ENCODE measurements at places on chromosomes 2 and 18. TPM values are rescaled to one million over a fixed set of nuclear protein-coding genes. Genes with fewer than 3 reads are reported as not detected.

DNA sequence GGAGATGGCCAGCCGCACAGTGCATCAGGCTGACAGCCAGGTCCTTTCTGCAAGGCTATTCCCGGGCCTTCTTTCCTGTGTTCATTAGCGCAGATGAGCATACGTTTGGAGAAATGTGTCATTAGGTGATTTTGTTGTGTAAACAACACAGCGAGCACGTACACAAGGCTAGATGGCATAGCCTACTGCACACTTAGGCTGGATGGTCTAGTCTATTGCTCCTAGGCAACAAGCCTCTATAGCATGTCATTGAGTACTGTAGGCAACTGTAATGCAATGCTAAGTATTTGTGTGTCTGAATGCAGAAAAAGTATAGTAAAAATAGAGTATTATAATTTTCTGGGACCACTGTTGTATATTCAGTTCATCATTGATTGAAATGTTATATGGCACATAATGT, 50.9 kb upstream of the PHLPP1 start:
- no peak for DNase-seq

DNA sequence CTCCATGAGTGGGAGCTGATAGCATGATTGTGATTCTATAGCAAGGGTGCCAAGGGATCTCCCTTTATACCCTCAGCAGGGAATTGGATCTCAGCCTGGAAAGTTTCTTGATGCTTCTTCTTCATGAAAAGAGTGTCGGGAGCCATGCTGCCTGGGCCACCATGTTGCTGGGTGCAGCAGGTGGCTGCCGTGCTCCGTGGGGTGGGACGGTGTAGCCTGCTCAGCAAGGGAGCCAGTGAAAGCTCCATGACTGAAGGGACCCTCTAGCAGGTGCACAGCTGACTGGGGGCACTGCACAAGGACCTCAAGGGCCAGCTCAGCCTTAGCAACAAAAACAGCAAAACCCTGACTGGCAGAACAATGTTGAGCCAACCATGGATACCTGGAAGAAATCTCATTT, 368.9 kb upstream of the HS6ST1 start:
- DNase-seq = no peak

DNA sequence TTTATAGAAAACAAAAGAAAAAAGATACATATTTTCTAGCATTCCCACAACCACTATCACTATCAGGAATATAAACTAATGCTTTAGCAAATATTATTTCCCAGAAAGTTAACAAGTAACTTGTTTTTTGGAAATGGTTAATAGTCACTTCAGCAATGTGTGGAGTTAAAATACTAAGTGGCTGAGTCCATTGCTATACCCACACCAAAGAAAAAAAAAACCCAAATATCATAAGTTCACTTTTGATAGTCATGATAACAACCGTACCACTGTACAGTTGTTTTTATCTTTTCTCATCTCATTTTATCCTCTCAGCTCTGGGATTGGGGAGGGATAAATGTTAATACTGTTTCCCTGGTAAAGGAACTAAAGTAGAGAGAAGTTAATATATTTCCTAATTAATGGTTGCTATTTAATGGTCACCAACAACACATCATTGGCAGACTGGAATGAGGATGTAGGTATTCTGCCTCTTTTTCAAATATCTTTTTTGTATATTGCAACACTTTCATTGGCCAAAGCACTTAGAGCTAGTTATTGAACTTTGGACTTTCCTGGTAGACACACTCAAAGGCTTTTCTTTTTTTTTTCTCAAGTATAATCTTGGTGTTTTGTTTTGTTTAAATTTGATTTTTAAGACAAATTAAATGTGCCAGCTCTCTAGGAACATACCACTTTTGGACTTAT, 18.4 kb upstream of the KANSL1L start:
- no peak for DNase-seq

GRCh38 chr2:122748552-122749011, 993.1 kb downstream of the TSN start:
- no peak for DNase-seq

DNA sequence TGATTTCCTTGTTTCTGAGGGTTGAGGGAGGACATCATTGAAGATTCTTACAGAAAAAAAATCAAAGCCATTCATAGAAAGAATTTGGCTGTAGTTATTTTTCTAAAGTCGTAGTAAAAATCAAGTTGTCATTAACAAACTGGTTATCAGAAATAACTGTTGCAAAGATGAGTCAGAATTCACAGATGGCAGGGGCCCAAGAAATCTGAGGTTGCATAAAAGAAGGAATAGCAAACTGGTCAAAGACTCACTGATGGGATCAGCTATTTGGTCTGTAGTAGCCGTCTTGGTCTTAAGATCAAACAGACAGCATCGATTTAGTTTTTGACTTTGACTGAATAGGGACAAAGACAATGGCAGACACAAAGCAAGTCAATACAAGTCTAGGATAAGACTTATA, 334.3 kb downstream of the FIGN start:
- DNase-seq = no peak

WDR7 gene
- 28.5 TPM for total RNA-seq

FEV gene
- not detected for total RNA-seq

HDHD2 gene
- total RNA-seq = 21.0 TPM

MYO7B gene
- 1.4 TPM for total RNA-seq

FOXD4L1 gene
- 1.1 TPM for total RNA-seq
